NCI-H446 treated with DMSO at 0.1 percent for 48 hours (cell line): ENCODE measurements at places on chromosomes 6 and 20.
A peak's percentile ranks its signal among the peaks of the same experiment; 100 is the strongest.

DNA sequence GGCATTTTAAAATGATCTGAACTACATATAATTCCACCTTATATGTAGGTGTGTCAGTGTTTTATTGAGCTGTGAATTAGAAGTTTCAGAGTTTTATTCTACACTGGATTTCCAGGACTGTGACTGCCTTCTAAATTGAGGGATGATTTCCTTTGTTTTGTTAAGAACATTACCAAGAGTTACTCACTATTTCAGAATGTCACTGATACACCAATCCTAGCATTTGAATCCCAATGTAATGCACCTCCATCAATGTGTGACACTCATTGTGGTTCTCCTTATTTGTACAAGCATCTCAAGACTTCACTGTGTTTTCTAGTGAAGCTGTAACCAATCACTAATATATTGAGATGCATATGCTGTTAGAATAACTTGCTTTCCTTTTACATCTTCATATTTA is 86.8 kb downstream of the PLCB1 start:
- DNase-seq, result no peak

GRCh38 chr6:113182370-113183141 is 674.6 kb upstream of the MARCKS start:
- peak; percentile 82 for DNase-seq

DNA sequence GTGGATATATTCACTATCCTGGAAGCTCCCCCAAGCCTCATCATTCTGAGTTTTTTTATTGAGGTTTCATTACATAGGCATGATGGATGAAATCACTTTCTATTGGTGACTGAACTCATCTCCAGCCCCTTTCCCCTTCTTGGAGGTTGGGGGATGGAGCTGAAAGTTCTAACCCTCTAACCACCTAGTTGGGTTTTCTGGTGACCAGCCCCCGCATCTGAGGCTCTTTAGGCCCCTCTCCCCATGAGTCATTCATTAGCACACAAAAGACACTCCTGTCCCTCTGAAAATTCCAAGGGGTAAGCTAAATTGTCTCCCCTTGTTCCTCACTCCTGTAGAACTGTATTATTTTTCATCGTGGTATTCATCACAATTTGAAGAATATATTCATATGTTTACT is 33.3 kb downstream of the GFRA4 start:
- no peak for DNase-seq

DNA sequence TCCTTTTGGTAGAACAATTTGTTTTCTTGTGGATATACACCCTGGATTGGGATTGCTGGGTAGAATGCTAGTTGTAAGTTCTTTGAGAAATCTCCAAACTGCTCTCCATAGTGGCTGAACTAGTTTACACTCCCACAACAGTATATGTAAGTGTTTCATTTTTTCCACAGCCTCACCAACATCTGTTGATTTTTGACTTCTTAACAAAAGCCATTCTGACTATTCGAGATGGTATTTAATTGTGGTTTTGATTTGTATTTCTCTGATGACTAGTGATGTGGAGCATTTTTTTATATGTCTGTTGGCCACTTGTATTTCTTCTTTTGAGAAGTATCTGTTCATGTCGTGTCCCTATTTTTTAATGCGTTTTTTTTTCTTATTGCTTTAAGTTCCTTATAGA is 444.1 kb downstream of the CBLN4 start:
- no peak for DNase-seq

GRCh38 chr20:51928931-51929330 is 126.6 kb upstream of the SALL4 start:
- DNase-seq, result no peak

DNA sequence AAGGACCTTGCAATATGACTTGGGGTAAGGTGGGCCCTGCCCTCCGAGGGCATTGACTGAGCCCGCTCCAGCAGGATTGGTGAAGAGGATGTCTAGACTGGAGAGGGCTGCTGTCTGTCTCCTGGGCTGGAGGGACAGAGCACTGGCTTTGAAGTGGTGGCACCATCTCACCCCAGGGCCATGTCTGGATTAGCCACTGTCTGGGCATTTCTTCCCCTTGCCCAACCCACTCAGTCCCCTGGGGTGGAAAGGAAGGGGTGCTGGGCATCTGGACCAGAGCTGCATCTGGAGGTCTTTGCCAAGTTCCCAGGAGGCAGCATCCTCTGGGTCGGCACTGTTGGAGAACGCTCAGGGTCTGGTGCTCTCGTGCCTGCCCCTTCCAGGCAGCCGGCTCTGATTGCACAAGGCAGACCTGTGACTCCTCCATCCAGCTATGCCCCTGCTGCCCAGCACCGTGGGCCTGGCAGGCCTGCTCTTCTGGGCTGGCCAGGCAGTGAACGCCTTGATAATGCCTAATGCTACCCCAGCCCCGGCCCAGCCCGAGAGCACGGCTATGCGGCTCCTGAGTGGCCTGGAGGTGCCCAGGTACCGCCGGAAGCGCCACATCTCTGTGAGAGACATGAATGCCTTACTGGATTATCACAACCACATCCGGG is at the start of gene R3HDML:
R3HDML (plus strand) TSS at position 319 of the 656 bp plus-strand sequence; CDS start at position 434, 115 bp downstream.
- no peak for DNase-seq

DNA sequence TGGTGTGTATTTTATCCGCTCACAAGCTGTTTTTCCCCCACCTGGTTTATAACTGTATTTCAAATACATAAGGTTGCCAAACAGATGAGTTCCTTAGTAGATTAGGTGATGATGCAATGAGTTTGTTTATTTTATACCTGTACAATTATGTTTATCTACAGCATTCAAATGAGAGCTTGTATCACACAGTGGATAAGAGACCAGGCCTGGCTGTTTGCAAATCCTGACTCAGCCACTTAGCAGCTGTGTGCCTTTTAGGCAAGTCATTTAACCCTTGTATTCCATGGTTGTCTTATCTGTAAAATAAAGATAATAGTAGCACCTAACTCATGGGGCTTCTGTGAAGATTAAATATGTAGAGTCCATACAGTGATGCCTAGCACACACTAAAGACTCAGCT is 143.7 kb downstream of the MOXD1 start:
- no peak for DNase-seq

GRCh38 chr6:148973538-148974208 is 226.8 kb downstream of the UST start:
- no peak for DNase-seq

- no peak for DNase-seq
Measured at GRCh38 chr6:133985970-133986369, 32.9 kb downstream of the TBPL1 start.

GRCh38 chr20:46715292-46715756 is 5.9 kb downstream of the SLC2A10 start:
- no peak for DNase-seq

GRCh38 chr6:108966855-108967755 is 118.9 kb downstream of the ARMC2 start:
- DNase-seq, result no peak

DNA sequence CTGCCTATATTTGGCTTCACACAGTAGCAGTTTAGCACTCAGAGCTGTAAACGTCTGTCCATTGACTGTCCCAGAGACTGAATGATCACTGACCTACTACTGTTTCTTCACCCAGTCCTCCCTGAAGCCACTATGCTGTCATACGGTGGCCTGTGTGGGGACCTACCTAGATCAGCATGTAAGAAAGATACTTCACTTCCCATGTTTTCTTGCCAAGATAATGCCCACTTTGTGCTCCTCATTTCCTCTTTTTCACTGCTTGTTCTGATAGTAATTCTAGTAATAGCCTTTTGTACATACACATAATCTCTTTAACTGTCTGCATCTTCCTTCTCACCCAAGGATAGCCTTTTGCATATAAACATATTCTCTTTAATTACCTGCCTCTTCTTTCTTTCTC is 109.9 kb upstream of the TIAM2 start:
- DNase-seq, result no peak

GRCh38 chr6:10201606-10202510 is 213.0 kb downstream of the TFAP2A start:
- no peak for DNase-seq

GRCh38 chr6:150610584-150610983 is 10.9 kb downstream of the PLEKHG1 start:
- no peak for DNase-seq

GRCh38 chr20:47799116-47799715 is 13.9 kb upstream of the SULF2 start:
- no peak for DNase-seq

DNA sequence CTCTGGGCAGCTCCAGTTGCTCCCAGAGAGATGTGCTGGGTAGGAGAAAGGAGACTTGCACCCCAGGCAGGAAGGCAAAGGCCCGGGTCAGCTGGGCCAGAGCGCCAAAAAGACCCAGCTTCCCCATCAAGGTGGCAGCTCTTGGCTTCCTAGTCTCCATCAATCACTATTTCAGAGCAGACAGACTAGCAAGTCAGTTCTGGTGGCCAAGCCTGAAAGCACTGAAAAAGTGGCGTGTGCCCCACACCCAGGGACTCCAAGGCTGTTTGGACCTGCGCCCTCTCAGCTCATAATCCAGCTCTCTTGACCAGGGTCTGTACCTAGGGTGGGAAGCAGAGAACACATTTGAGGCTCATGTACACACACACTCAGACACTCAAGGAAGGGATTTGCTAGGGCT is 3.7 kb downstream of the MAFB start:
- DNase-seq, result no peak

DNA sequence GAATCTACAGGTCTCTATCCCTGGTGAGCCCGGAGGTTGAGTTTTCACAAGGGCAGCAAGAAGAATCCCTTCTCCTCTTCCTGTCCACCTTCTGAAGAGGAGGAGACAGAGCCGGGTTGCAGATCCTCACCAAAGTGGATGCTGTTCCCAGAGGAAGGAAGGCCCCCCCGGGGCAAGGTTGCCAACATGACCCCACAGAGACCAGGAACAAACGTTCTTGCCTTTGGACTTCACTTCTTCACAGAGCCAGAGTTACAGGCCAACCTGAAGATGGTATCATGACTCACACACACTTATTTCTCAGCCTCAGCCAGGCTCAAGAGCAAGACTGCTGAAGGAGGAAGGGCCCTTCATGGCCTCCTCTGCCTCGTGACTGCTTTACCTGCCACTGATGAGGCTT is 384.3 kb downstream of the CD83 start:
- DNase-seq, result no peak

DNA sequence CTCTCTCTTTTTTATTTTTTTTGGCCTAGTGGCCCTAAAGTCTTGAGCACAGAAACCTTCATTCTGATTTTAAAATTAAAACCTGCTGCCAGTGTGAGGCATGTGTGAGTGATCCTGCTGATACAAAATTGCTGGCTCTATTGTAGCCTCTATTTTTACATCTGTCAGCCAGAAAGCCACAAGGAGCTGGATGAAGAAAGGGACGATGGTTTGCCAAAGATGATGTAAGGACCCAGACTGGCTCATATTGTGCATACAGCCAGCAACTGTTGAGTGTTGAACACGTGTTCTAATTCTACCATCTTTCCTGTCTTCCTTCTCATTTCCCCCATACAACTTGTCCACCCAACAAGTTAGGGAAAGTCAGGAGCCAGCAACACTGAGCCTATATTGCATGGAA is 40.8 kb upstream of the ATXN1 start:
- peak; percentile 94 for DNase-seq
